GM12891 (cell line): ENCODE measurements at places on chromosomes 13 and 19.

GRCh38 chr19:33486407-33486806 lies 35.2 kb downstream of the PEPD start:
- no peak for DNase-seq

DNA sequence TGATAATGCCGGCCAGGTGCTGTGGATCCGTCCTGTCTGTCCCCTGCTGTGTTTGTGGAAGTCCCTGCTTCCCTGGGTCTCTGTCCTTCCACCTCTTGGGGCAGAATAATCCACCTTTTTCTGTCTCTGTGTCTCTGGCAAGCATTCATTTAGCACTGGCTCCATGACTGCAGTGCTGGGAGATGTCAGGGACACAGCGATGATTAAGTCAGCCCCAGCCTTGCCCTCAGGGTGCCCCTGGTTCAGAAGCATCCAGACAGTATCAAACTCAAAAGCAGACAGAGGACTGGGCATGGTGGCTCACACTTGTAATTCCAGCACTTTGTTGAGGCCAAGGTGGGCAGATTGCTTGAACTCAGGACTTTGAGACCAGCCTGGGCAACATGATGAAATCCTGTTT lies 1.5 kb downstream of the HIPK4 start:
- DNase-seq = no peak

GRCh38 chr13:112181336-112182067 lies 114.6 kb downstream of the SOX1 start:
- DNase-seq = no peak

GRCh38 chr13:114131583-114132418 lies 622 bp downstream of the RASA3 start:
- DNase-seq = no peak

DNA sequence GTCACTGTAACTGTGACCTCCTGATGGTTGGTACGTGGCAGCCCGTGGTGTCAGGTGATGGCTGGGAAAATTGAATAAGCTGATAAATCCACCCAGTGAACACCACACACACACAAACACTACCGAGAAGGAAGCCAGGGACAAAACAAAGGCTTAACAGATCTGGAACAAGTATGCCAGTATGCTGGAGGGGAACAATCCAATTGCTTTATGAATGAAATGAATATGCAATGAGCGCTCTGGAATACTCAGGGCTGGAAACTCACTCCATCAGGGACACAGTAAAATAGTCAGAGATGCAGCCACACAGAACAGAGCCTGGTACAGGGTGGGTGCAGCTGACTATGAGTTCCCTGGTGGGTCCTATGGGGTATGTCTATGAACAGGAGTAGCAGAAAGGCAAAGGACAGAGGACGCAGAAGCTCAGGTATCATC lies 16.7 kb downstream of the TMTC4 start:
- DNase-seq = no peak

DNA sequence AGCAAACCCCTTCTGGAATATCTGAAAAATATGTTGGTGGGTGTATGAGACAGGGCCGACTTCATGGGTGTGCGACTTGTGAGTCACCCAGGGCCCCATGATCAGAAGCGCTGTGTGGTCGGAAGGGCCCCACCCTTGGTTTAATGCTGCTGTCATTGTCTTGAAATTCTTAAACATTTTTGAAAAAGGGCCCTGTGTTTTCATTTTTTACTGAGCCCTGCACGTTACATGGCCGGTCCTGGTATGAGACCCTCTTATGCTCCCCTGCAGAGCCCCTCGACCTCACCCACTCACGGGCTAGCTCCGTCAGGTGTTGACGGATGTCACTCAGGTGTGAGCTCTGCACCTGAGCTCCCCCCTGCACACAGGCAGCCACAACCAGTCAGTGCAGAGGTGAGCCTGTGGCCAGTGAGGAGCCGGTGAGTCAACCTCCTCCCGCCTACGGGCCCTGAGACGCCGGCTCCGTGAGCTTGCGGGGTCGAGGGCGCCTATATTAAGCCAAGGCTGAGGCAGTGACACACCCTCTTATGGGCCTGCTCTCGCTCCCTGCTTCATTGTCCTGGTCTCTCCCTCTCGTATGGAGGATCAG lies 27.7 kb downstream of the GADD45B start:
- DNase-seq = no peak

DNA sequence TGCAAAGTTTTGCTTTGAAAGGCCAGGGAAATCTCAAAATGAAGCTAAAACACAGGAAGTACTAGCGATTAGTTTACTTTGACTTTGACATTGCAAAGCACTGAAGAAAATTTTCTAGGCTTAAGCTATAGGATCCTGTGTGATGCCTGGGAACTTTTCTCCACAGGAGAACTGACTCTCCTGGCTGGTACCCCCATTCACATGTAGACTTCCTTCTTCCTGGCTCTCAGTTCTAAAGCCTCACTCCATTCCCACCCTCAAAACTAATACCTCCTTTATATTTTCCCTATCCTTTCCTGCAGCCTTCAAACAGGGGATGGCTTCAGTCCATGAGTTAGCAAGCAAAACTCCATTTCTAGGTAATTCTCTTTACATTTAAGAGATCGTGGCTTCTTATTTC lies 189.5 kb downstream of the SLITRK1 start:
- DNase-seq = no peak
